Mesothelial cell of epicardium (in vitro differentiated cells): ENCODE measurements at places on chromosomes 7 and 10. TPM values are rescaled to one million over a fixed set of nuclear protein-coding genes. Genes with fewer than 3 reads are reported as not detected.

DNA sequence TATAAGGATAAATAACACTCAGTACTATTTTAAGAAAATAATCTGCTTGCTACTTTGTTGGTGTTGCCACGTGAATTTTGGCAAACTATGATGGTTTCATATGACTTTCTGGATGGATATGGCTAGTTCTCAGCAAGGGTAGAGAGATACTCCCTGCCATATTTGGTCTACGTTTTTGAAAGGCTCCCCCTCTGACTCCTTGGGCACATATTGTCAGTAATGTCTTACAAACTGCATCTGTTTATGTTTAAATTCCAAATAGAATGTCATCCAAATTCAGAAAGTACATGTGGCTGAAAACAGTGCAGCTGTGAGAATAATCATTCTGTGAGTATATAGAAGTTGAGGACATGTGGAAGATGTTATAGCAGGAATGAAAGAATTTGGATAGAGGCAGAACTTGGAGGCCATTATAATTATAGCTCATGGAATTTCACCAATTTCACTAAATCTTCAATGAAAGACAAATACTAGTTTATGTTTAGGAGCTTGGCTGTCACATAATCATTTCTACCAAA, 107.8 kb downstream of the SRI start:
- no peak for DNase-seq
- H3K4me3 ChIP-seq = no peak overlapping the region
- no peaks in the 10 kb centered on the region for H3K27me3 ChIP-seq
- H3K36me3 ChIP-seq = no peaks in the 10 kb centered on the region

RGR gene
- total RNA-seq = not detected in 3 replicates

ARMC3 gene
- 0.57 to 1.3 TPM (median 0.83 TPM) in 3 replicates for total RNA-seq

NXPH1 gene
- total RNA-seq = not detected in 3 replicates

AKR1C1 gene
- 3.2 to 4.2 TPM (median 3.8 TPM) in 3 replicates for total RNA-seq

GRCh38 chr10:59240582-59241183, 64.2 kb downstream of the PHYHIPL start:
- no peak overlapping the region for H3K4me3 ChIP-seq
- peaks cover 4% of the 10 kb centered on the region for H3K36me3 ChIP-seq
- no peaks in the 10 kb centered on the region for H3K27me3 ChIP-seq
- H3K27ac ChIP-seq = no peak overlapping the region
- DNase-seq = no peak

DNA sequence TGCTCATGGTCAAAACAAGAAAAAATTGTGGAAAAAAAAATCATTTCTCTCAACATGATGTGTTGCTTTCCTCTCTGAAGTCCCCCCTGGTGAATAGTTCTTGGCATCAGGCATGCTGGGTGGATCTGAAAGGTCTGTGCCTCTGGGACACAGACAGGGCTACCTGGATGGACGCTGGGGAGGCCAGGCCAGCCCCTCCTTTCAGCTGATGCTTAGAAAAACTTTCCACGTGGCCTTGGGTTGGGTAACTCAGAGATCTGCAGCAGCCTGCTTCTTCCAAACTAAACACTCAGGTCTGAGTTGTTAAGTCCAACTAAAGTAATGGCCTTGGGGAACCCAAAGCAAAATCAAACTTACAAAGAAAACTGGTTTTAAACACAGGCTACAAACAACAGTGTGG, 113.0 kb downstream of the CCDC3 start:
- peaks cover 6% of the 10 kb centered on the region for H3K27me3 ChIP-seq
- H3K4me1 ChIP-seq = no peaks in the 10 kb centered on the region
- no peak overlapping the region for H3K4me3 ChIP-seq
- H3K36me3 ChIP-seq = no peaks in the 10 kb centered on the region

DNA sequence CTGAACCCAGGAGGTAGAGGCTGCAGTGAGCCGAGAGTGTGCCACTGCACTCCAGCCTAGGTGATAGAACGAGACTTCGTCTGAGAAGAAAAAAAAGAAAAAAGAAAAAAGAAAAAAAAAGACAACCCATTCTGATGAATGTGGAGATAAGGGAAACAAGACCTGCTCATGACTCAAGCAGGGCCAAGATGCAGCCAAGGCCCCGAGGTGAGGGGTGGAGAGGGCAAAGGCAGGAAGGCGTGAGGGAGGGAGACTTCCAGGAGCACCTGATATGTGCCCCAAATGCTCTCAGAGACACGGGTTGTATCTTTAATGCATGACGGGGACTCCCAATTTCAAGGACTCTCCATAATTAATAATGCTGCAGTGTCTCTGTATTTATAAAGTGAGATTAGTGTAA, 134.6 kb downstream of the PIP4K2A start:
- H3K36me3 ChIP-seq = peaks cover 35% of the 10 kb centered on the region
- H3K4me1 ChIP-seq = peaks cover 2% of the 10 kb centered on the region
- H3K4me3 ChIP-seq = no peak overlapping the region
- no peak for DNase-seq

DNA sequence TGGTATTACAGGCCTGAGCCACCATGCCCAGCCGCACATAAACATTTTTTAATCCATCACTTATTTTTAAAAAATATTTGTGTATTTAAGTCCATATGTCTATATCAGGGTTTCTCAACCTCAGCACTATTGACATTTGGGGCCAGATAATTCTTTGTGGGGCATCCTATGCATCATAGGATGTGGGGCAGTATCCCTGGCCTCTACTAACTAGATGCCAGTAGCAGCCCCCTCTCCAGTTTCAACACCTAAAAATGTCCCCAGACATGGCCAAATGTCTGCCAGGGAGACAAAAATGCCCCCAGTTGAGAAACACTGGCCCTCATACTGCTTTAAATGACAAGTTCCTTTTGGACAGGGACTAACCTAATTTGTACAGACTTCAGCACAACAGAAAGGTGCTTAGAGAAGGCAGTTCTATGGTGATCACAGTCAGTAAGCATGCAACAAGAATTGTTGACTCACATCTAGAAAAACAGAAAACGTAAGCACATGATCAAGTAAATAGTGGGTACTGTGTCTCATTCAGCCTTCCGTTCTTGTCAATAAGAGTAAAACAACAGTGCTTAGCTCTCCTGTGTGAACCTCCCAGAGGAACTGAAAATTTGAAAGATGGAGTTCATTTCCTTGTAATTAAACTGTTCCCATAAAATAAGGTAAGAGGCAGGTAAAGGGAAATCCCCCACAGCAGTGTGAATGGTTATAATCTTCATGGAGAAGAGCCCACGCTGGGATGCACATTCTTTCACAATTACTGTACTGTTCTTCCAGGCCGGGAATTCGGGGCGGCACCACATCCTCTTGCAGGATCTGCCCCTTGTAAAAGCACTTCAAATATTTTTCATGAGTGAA, 17.3 kb upstream of the ADRB1 start:
- H3K36me3 ChIP-seq = no peaks in the 10 kb centered on the region
- no peak for DNase-seq
- H3K4me3 ChIP-seq = no peak overlapping the region

DNA sequence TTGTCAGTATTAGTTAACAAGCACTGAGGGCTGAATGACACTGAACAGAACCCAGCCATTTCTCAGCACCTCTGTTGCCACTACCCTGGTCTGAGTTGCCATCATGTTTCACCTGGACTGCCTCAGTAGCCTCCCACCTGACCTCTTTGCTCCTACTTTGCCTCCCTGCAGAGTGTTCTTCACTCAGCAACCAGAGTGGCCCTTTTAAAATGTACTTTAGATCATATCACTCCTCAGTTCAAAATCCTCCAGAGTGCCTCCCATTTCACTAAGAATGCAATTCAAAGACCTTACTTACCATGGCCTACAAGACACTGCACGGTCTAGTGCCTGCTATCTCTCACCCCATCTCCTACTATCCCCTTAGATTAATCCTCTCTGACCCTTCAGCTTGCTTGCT, 214.5 kb downstream of the AUTS2 start:
- H3K27me3 ChIP-seq = no peaks in the 10 kb centered on the region
- H3K27ac ChIP-seq = no peak overlapping the region
- peaks cover 63% of the 10 kb centered on the region for H3K4me1 ChIP-seq
- DNase-seq = no peak
- no peak overlapping the region for H3K4me3 ChIP-seq
- H3K36me3 ChIP-seq = no peaks in the 10 kb centered on the region

DNA sequence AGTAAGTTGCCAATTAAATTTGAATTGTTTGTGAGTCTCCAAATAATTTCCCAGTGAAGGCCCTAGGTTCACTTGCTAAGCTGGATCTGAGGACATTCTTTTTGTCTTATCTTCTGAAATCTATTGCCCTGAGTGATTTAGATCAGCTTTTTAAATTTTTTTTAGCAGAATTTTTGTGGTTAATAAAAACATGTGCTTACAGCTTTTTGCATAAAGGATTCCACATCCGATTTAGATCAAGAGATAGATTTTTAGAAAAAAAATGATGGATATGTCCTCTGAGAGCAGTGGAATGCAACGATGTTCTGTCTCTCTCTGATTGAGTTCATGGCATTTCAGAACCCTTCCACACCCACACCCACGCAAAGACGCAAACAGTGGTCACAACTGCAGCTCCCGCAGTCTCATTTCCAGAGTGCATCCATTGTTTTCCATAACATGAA, 358.8 kb downstream of the SUGCT start:
- no peak for DNase-seq
- peak overlapping the region; percentile 80 for H3K27ac ChIP-seq
- H3K36me3 ChIP-seq = peaks cover 20% of the 10 kb centered on the region
- no peaks in the 10 kb centered on the region for H3K27me3 ChIP-seq
- peaks cover 30% of the 10 kb centered on the region for H3K4me1 ChIP-seq

STEAP1 gene
- 0.27 to 0.43 TPM (median 0.42 TPM) in 3 replicates for total RNA-seq

GRCh38 chr7:28108747-28109146, 71.8 kb downstream of the JAZF1 start:
- no peak overlapping the region for H3K4me3 ChIP-seq
- no peak overlapping the region for H3K27ac ChIP-seq
- H3K4me1 ChIP-seq = peaks cover 36% of the 10 kb centered on the region
- H3K36me3 ChIP-seq = no peaks in the 10 kb centered on the region

- no peaks in the 10 kb centered on the region for H3K36me3 ChIP-seq
- no peak overlapping the region for H3K4me3 ChIP-seq
- no peak overlapping the region for H3K27ac ChIP-seq
- peaks cover 6% of the 10 kb centered on the region for H3K4me1 ChIP-seq
- no peak for DNase-seq
- peaks cover 3% of the 10 kb centered on the region for H3K27me3 ChIP-seq
Observed at GRCh38 chr7:86149024-86149665, 494.6 kb upstream of the GRM3 start.

DNA sequence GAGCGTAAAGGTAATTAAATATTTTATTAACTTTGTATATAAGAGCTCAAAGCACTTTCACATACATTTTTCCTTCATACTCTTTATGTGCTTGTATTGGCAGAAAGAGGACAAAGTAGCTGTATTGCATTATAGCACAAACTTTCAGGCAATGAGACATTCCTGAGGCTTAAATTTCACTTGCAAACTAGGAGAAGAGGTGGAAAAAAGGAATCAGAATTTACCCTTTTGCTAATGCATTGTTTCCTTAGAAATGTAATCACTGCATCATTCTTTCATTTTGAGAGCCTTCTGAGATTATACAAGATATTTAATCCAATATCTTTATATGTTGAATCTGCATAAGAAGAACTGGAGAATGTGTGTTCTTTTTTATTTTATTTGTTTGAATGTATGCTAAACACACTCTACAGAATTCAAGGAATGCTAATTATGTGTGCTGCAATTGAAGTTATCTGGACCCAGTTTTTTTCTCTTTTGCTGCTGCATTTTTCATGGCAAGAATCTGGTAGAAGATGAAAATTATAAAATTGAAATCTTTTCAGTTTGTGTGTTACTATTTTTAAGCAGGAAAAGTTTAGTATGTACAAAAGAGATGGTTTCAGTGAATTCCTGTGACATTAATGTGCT, 185.1 kb downstream of the NXPH1 start:
- H3K27ac ChIP-seq = peak overlapping the region; percentile 31
- peaks cover 10% of the 10 kb centered on the region for H3K4me1 ChIP-seq
- peaks cover 2% of the 10 kb centered on the region for H3K27me3 ChIP-seq
- DNase-seq = no peak
- H3K36me3 ChIP-seq = no peaks in the 10 kb centered on the region
- H3K4me3 ChIP-seq = no peak overlapping the region

GNGT1 gene
- total RNA-seq = not detected in 3 replicates

DNA sequence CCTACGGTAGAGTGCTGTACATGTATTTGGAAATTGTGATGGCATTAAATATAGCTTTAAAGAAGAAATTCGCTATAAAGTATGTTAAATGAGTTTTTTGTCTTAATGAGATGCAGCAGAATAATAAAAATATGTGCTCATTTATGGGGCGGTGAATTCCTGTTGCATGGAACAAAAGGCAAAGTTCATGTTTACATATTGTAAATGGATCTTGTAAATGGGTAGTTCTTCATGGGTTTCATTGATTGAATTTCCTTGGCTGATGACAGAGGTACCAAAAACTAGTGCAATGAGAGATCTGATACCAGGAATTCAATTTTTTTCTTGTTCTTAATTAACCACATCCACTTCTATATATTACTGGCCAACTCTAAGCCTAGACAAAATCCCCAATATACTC, 284.2 kb downstream of the SUGCT start:
- DNase-seq = no peak
- H3K36me3 ChIP-seq = no peaks in the 10 kb centered on the region
- peaks cover 4% of the 10 kb centered on the region for H3K4me1 ChIP-seq
- H3K27ac ChIP-seq = no peak overlapping the region
- no peaks in the 10 kb centered on the region for H3K27me3 ChIP-seq

HDAC9 gene
- 32.2 to 37.4 TPM (median 35.9 TPM) in 3 replicates for total RNA-seq

GRCh38 chr10:86953747-86954680, 3.4 kb downstream of the MMRN2 start:
- no peaks in the 10 kb centered on the region for H3K27me3 ChIP-seq
- peaks cover 8% of the 10 kb centered on the region for H3K36me3 ChIP-seq
- peaks cover 47% of the 10 kb centered on the region for H3K4me1 ChIP-seq
- H3K27ac ChIP-seq = peak overlapping the region; percentile 88

- no peak for DNase-seq
- no peak overlapping the region for H3K27ac ChIP-seq
- H3K36me3 ChIP-seq = no peaks in the 10 kb centered on the region
- H3K4me3 ChIP-seq = no peak overlapping the region
- no peaks in the 10 kb centered on the region for H3K4me1 ChIP-seq
Observed at GRCh38 chr10:62640411-62640810, 164.1 kb upstream of the ADO start.

TSPAN15 gene
- 17.7 to 20.9 TPM (median 19.7 TPM) in 3 replicates for total RNA-seq

DNA sequence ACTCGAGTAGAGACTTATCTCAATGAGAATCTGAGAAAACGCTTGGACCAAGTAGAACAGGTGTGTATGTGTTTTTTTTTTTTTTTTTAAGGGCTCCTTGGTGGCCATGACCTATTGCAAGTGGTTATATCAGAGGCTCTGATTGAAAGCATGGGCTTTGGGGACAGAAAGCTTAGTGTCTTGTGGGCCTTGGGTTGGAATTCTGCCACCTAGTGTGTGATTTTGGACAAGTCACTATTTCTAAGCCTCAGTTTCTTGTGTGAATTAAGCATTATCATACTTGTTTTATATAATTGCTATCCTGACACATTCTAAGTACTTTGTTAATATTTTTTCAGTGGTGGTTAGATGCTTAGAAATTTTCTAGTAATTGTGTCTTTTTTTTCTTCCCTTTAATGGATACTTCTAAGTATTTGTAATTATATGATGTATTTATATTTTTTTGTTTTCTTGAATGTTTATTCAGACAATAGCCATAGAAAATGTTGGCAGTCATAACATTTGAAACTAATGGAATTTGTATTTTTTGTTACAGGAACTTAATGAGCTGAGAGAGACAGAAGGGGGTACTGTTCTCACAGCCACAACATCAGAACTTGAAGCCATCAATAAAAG, 33.1 kb downstream of the SMC3 start:
- no peaks in the 10 kb centered on the region for H3K27me3 ChIP-seq
- H3K36me3 ChIP-seq = peaks cover 26% of the 10 kb centered on the region
- H3K4me3 ChIP-seq = no peak overlapping the region
- no peak for DNase-seq
- no peak overlapping the region for H3K27ac ChIP-seq
